ENCODE measurements at places on chromosomes 2 and 18. TPM values are rescaled to one million over a fixed set of nuclear protein-coding genes. Genes with fewer than 3 reads are reported as not detected.

DNA sequence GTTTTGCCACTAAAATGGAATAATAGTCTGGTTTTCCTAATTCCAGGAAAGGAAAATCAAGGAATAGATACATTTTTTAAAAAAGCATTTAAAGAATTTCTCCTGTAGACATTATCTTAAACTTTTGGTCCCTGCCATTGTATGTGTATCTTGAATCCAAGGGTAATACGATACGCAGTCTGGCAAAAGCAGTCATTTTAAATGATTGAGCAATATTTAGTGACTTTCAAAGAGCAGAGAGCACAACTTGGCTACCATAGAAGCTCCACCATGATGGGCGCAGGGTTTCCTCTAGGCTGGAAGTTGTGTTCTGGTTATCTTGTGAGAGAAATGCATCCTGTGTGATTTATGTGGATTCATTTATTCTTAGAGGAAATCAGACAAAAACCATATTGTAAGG is 92.9 kb downstream of the NEDD4L start:
- DNase-seq, result no peak

DNA sequence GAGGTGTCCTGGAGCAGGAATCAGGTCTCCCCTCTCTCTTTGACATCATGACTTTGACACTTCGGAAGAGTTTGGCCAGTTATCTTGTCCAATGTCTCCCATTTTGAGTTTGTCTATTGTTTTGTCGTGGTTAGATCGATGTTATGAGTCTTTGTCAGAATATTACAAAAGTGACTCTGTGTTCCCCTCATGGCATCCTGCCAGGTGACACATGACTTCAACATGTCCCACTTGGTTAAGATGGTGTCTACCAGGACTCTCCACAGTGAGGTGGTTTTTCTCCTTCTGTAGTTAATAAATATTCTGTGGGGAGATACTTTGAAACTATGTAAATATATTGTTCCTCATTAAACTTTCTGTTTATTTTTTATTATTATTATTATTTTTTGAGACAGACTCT is 76.6 kb upstream of the BZW1 start:
- DNase-seq, result peak; percentile 60

Gene PRKAG3
- total RNA-seq, result not detected

Gene CHRNG
- total RNA-seq, result not detected
